Myocyte (in vitro differentiated cells): ENCODE measurements at places on chromosomes 3 and 15. TPM values are rescaled to one million over a fixed set of nuclear protein-coding genes. Genes with fewer than 3 reads are reported as not detected.

GRCh38 chr3:148707601-148708380 lies 10.1 kb downstream of the AGTR1 start:
- no peak for DNase-seq

The MST1 gene
- 10.8 and 15.7 TPM in 2 replicates for total RNA-seq

The CRABP1 gene
- not detected in 2 replicates for total RNA-seq

GRCh38 chr15:42650208-42651066 lies 75.0 kb downstream of the STARD9 start:
- peak; percentile 91 for DNase-seq

- peak; percentile 20 for DNase-seq
These were observed 540.8 kb downstream of the SI start for GRCh38 chr3:164537485-164537884.

DNA sequence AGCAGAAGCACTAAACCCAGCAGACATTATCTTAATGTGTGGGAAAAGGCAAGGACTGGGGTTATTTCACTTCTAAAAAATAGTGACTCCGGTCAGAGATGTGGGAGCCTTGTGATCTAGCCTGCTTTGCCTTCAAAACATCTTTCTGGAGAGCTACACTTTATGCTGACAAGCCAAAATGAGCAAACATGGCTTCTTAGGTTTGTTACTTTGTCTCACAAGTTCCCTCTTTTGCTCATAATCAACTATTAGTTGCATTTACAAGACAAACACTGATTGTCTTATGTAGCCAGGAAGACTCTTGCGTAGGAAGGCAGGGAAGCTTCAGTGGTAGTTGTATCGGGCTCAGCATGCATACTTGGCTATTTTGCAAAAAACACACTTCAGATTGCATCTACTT lies 129.2 kb downstream of the NUP210 start:
- no peak for DNase-seq

GRCh38 chr3:47296562-47297302 lies 14.0 kb downstream of the KLHL18 start:
- DNase-seq: peak; percentile 22

GRCh38 chr15:44726568-44727484 lies 9.5 kb upstream of the TRIM69 start:
- peak; percentile 82 for DNase-seq

DNA sequence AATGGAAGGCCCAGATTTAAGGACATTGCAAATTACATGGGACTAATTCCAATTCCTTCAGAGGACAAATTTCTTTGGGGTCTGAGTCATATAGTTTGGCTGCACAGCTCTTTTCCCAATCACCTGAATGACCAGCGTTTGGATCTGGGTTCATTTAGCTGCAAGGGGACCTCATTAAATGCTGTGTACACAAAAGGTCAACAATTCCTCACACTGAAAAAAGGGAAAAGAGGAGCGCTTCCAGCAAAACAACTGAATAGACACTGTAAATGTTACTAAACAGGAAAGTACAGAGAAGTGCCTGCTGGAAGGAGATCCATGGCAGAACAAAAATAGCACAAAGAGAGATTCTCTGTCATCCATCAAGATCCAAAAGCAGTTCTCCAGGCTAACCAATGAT lies 356.0 kb upstream of the LMCD1 start:
- no peak for DNase-seq

The SLCO2A1 gene
- under 0.01 TPM in 1 of 2 replicates, not detected in the other for total RNA-seq

GRCh38 chr3:21912711-21913110 lies 161.7 kb upstream of the ZNF385D start:
- DNase-seq: no peak

- peak; percentile 26 for DNase-seq
These were observed 670 bp downstream of the PRKCI start for GRCh38 chr3:170222647-170223541.

DNA sequence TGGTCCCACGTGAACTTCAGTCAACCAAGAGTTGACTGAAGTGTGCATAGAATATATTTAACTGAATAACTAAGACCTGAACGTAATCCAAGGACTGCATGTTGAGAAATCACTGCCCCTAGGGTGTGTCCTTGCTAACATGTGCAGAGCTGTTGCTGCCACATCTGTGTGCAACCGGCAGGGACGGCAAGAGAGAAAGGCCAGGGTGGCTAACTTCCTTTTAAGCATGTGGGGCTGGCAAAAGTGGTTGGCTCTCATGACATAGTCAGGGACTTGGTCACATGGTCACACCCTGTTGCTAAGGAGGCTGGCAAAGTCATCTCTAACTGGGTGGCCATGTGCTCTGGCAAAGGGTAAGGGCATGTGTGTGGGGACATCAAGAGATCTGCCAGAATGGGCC lies 52.4 kb downstream of the GASK1A start:
- no peak for DNase-seq

- no peak for DNase-seq
These were observed 45.2 kb upstream of the LMCD1 start for GRCh38 chr3:8456412-8456811.

DNA sequence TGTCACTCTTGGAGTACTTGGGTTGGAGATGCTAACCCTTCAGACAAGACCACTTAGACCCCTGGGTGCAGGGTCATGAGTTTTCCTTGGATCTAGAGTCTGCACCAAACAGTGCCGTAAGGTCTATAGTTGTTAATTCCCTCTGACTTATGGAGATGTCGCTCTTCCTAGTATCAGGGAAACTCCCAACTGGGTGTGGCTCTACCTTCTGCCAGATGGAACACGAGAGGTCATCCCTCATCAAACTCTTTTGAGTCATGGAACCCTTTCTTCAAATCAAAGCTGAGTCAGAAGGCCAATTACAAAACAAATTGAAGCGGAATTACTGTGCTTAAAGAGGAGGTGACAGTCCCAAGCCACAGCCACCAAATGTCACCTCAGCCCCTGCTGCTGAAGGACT lies 514.9 kb upstream of the PROK2 start:
- DNase-seq: no peak

The UPK1B gene
- not detected in 2 replicates for total RNA-seq

GRCh38 chr15:59242649-59243048 lies 36.0 kb downstream of the LDHAL6B start:
- no peak for DNase-seq

GRCh38 chr3:135471911-135472310 lies 493.6 kb upstream of the PPP2R3A start:
- DNase-seq: no peak

DNA sequence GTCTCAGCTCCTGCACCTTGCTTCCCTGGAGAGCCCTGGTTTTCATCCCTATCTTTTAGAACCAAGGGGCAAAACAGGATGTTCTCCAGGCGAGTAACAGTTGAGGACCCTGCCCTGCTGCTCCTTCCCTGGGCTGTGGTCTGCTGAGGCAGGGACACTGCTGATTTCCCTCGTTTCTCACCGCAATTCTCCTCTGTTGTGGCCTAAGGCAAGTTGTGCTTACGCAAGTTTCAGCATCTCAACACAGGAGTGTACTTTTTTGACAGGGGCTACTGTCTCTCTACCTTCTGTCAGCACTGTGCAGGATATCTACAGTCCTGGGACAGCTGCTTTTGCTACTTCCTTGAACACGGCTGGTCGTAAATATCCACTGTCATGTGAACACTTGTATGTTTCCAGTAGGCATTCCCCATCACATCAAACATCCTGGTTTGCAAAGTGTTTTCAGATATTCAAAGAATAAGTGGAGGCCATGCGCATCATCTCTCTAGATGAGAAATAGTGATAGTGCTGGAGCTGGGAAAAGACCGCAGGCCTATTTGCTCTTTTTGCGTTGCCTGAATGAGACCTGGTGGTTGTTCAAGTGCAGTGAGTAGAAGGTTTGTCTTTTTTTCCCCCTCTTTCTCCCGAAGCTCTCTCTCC lies 110.1 kb upstream of the PLXNA1 start:
- no peak for DNase-seq

The ZPLD1 gene
- total RNA-seq: 0.59 TPM in 1 of 2 replicates, not detected in the other

GRCh38 chr3:61960976-61961375 lies 399.6 kb downstream of the PTPRG start:
- DNase-seq: no peak

The GOLGA8K gene
- total RNA-seq: not detected in 2 replicates

GRCh38 chr3:52572221-52572620 lies 35.8 kb downstream of the UQCC5 start:
- DNase-seq: no peak

GRCh38 chr3:143416229-143416628 lies 296.7 kb downstream of the CHST2 start:
- DNase-seq: peak; percentile 67

GRCh38 chr3:38950581-38950980 lies 101.2 kb downstream of the SCN11A start:
- no peak for DNase-seq

The CDV3 gene
- 396 and 434 TPM in 2 replicates for total RNA-seq

The CFAP20DC gene
- 1.8 TPM in 2 replicates for total RNA-seq

DNA sequence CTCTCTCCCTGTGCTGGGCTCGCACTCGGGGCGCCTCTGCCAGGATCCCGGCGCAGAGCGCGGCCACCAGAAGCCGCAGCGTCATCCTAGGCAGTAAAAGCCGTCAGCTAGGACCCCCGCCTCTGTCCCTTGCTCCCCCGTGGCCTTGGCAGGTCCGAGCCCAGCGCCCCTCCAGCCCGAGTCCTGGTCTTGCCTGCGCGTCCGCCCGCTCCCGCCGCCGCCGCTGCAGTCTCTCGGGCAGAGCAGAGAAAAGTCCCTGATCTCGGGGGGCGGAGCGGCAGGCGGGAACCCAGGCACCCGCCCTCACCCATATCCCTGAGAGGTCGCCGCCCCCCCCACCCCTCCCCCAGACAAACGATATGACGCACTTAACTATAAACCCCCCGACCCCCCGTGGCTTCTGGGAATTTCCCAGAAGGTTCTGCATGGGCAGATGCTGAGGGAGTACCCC lies at the start of gene COL7A1:
COL7A1 (minus strand) TSS at position 255 of the 451 bp plus-strand sequence; CDS start at position 85, 170 bp downstream.
- DNase-seq: no peak

The GOLGA8J gene
- not detected in 2 replicates for total RNA-seq
